ENCODE measurements at places on chromosomes 7 and 10. TPM values are rescaled to one million over a fixed set of nuclear protein-coding genes. Genes with fewer than 3 reads are reported as not detected.

- DNase-seq, result no peak
Measured at GRCh38 chr7:69808391-69808790, 210.1 kb downstream of the AUTS2 start.

- DNase-seq, result no peak
Measured at GRCh38 chr7:41010967-41011366, 691.9 kb downstream of the INHBA start.

GIMAP2 gene
- total RNA-seq, result 14.4 TPM

ASAH2 gene
- 7.1 TPM for total RNA-seq
